ENCODE measurements at places on chromosomes 1 and 21. TPM values are rescaled to one million over a fixed set of nuclear protein-coding genes. Genes with fewer than 3 reads are reported as not detected.

The TNFRSF9 gene
- total RNA-seq: 0.36 TPM

The UMODL1 gene
- not detected for total RNA-seq

The RNU1-1 gene
- 7,231 TPM for total RNA-seq

The GBP4 gene
- total RNA-seq: 17.7 TPM

The POU3F1 gene
- total RNA-seq: 0.21 TPM

The RPTN gene
- total RNA-seq: not detected
